Sigmoid colon (tissue), 7 donors: ENCODE measurements at places on chromosomes 2 and 18. TPM values are rescaled to one million over a fixed set of nuclear protein-coding genes. Genes with fewer than 3 reads are reported as not detected.

DNA sequence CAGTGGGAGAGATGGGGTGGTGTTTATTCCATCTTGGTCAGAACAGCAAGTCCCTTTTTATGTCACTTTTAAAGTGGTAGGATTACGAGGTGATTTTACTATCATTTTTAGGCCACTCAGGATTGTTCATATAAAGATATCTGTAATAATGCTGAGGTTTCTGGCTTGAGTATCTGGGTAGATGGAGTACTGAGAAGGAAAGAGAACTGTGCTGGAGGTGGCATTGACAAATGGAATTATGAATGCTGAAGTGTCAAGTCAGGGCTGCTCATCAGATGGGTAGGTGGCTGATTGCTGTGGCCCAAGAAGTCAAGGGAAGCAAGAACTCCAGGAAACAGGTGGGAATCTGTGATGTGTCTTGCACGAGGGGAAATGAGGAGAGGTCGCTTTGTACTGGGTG, 85.3 kb upstream of the MGAT4A start:
- H3K4me1 ChIP-seq = no peaks in the 10 kb centered on the region
- H3K4me3 ChIP-seq = no peak overlapping the region
- H3K36me3 ChIP-seq = no peaks in the 10 kb centered on the region
- no peak overlapping the region for H3K27ac ChIP-seq

GRCh38 chr2:173019755-173020154, 55.9 kb upstream of the MAP3K20 start:
- no peak for DNase-seq
- H3K27ac ChIP-seq = no peak overlapping the region
- H3K36me3 ChIP-seq = no peaks in the 10 kb centered on the region
- no peak overlapping the region for H3K4me3 ChIP-seq
- H3K4me1 ChIP-seq = no peaks in the 10 kb centered on the region

DNA sequence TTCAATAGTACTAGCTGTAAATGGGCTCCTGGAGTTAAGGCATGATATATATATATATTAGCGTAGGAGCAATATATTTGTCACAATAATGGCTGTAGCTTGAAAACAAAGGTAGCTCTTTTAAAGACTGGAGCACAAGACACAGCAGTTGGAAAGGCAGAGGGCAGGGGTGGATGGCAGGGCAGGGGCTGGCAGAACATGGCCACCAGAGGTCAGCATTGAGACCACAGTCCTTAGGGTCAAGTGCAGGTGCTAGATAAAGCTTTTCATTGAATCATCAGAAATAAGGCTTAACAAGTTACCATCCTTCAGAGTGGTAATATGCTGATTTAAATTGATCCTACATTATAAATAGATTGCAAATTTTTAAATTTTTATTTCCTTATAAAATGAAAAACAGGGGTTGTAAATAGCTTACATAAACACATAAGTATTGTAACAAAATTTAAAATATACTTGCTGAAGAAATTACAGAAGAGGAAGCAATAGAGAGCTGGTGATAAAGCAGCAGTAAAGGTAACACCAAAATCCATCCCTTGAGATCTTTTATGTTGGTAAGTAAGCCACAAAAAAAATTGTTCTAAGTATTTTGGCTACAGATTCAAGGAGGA, 161.2 kb upstream of the PIEZO2 start:
- H3K4me3 ChIP-seq = no peak overlapping the region
- H3K4me1 ChIP-seq = no peaks in the 10 kb centered on the region
- H3K27me3 ChIP-seq = no peaks in the 10 kb centered on the region
- no peak overlapping the region for H3K27ac ChIP-seq
- no peak for DNase-seq

GRCh38 chr2:67318993-67319481, 78.1 kb upstream of the ETAA1 start:
- no peak for DNase-seq
- H3K4me1 ChIP-seq = peaks cover 58% of the 10 kb centered on the region
- no peaks in the 10 kb centered on the region for H3K27me3 ChIP-seq
- H3K36me3 ChIP-seq = no peaks in the 10 kb centered on the region
- H3K4me3 ChIP-seq = no peak overlapping the region

DNA sequence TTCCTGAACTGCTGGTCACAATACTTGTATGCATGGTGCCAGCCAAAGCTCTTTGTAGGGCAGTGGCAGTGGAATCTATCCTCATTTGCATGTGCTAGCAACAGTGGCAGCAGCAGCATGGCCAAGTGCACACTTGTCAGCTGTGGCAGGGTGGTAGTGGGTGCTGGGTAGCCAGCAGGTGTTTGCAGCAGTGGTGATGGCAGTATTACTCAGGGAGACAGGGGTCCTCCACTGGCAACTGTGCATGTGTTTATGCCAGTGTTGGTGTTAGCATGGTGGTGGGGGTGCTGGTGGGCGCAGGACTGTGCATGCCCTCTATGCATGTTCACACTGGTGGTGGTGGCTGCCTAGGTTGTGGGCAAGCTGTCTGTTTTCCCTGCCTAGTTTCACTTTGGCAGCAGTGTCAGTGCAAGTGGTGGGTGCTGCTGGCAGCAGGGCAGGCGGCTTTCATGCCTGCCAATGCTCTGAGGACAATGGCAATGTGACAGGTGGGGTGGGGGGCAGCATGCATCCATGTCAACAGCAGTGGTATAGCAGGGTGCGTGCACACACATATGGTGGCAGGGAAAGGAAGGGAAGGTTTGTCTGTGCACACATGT, 41.2 kb downstream of the GALNT13 start:
- H3K27me3 ChIP-seq = no peaks in the 10 kb centered on the region
- no peaks in the 10 kb centered on the region for H3K36me3 ChIP-seq
- H3K4me3 ChIP-seq = no peak overlapping the region
- no peak for DNase-seq
- no peaks in the 10 kb centered on the region for H3K4me1 ChIP-seq

SERPINB10 gene
- not detected for polyA plus RNA-seq

DNA sequence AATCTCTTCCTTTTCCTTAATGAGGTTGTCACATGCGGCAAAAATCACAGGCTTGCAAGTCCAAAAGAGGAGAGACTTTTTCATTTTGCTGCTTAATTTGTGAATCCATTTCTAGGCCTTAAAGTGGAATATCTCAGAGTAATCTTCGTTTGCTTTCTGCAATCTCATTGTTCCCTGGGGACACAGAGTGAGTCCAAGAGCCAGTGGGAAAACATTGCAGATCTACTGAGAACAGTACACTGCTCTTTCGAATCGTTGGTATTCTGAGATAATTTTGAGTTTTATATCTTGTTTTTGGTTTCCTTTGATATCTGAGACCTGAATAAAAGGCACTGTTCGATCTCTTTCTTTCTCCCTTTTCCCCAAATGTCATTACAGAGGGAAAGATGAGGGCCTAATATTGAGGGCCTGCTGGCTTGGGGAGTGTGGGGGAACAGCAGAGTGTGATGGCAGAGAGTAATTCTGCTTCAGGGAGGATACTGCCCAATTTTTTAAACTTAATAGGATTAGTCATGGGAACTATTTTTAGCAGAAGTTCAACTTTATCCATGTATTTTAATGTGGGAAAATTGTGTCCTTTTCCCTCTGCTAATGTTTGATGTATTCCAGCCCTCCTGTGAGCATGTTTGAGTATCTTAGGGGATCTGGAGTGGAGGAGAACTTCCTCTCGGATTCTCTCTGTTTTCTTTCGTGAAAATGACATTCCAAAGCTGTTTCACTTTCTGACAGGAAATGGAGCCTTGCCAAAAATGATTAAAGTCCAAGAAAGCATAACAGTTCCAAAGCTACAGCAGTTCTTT, 418.2 kb upstream of the ZEB2 start:
- no peaks in the 10 kb centered on the region for H3K36me3 ChIP-seq
- H3K4me3 ChIP-seq = no peak overlapping the region
- no peak for DNase-seq

GRCh38 chr2:215793747-215794595, 219.4 kb downstream of the MREG start:
- H3K36me3 ChIP-seq = no peaks in the 10 kb centered on the region
- no peak overlapping the region for H3K4me3 ChIP-seq
- H3K27me3 ChIP-seq = no peaks in the 10 kb centered on the region
- H3K4me1 ChIP-seq = peaks cover 20% of the 10 kb centered on the region

SERPINB2 gene
- polyA plus RNA-seq = 1.4 TPM

DNA sequence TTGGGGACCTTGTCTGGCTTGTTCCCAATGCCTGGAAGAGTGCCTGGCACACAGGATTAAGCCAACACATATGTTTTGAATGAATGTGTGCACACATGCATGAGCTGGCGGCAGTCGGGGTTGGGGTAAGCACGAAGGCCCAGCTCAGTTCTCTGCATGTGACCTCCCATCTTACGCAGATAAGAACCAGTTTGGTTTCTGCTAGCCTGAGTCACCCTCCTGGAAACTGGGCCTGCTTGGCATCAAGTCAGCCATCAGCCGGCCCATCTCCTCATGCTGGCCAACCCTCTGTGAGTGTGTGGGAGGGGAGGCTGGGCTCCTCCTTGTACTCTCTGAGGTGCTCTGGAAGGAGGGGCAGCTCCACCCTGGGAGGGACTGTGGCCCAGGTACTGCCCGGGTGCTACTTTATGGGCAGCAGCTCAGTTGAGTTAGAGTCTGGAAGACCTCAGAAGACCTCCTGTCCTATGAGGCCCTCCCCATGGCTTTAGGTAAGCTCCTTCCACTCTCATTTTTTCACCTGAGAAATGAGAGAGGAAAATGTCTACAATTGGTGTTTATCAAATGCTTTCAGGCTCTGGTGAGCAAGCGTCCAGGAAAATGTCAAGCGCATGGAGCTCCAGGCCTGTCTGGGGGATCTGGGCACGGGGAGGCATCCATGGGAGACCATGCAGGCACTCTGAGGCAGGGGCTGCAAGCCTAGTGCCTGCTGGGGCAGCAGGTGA, 9.7 kb upstream of the IL1RN start:
- no peak overlapping the region for H3K4me3 ChIP-seq
- H3K4me1 ChIP-seq = no peaks in the 10 kb centered on the region
- H3K27me3 ChIP-seq = no peaks in the 10 kb centered on the region
- no peak for DNase-seq

PRSS56 gene
- not detected for polyA plus RNA-seq

GRCh38 chr2:194383401-194383800, 1273.6 kb upstream of the SLC39A10 start:
- H3K27me3 ChIP-seq = no peaks in the 10 kb centered on the region
- no peak for DNase-seq
- no peaks in the 10 kb centered on the region for H3K36me3 ChIP-seq
- no peak overlapping the region for H3K27ac ChIP-seq
- H3K4me1 ChIP-seq = no peaks in the 10 kb centered on the region

DNA sequence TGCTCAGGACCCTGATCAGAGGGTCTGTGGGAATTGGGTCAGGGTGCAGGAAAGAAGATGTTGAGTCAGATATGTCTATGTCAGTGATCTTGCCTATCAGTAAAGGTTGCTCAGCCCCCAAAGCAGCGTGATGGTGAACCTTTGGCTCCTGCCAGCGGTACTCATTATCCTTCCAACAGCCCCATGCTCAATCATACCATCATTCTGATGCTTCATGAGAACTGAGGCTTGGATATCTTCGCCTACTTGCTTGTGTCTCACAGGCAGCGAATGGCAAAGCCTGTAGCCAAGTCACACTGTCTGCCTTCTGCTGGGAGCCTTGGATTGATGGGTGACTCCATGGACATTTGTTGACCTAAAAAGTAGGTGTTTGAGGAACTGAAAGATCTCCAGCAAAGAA, 19.0 kb upstream of the TMEM214 start:
- no peak overlapping the region for H3K27ac ChIP-seq
- DNase-seq = no peak
- H3K4me3 ChIP-seq = no peak overlapping the region
- no peaks in the 10 kb centered on the region for H3K27me3 ChIP-seq
- peaks cover 15% of the 10 kb centered on the region for H3K4me1 ChIP-seq
- no peaks in the 10 kb centered on the region for H3K36me3 ChIP-seq

DNA sequence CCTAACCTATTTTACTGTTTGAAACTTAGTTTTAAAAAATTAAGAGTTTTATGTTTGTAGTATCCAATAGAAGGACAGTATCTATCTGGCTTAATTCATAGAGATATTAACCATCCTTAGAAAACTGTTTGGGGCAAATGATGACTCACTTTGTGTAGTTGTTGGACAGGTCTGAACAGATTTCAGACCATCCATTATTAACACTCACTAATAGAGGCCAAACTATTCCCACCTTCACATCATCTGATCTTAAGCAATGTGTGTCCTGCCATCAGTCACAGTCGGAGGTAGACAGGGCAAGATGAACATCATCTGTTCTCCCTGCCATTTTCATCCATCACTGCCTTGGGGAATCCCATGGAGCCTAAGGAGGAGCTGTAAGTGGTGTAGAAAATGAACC, 164.6 kb upstream of the DCC start:
- no peaks in the 10 kb centered on the region for H3K27me3 ChIP-seq
- no peak for DNase-seq
- no peaks in the 10 kb centered on the region for H3K4me1 ChIP-seq

- H3K27ac ChIP-seq = no peak overlapping the region
- no peak overlapping the region for H3K4me3 ChIP-seq
- H3K4me1 ChIP-seq = peaks cover 43% of the 10 kb centered on the region
- H3K36me3 ChIP-seq = no peaks in the 10 kb centered on the region
- H3K27me3 ChIP-seq = no peaks in the 10 kb centered on the region
These were observed 31.5 kb downstream of the ATP8B1 start for GRCh38 chr18:57771626-57772025.

SNRPD1 gene
- polyA plus RNA-seq = 34.1 TPM

- no peaks in the 10 kb centered on the region for H3K36me3 ChIP-seq
- no peaks in the 10 kb centered on the region for H3K27me3 ChIP-seq
- H3K27ac ChIP-seq = no peak overlapping the region
- H3K4me3 ChIP-seq = no peak overlapping the region
- H3K4me1 ChIP-seq = no peaks in the 10 kb centered on the region
- no peak for DNase-seq
These were observed 40.2 kb upstream of the BMPR2 start for GRCh38 chr2:202335791-202336467.

DNA sequence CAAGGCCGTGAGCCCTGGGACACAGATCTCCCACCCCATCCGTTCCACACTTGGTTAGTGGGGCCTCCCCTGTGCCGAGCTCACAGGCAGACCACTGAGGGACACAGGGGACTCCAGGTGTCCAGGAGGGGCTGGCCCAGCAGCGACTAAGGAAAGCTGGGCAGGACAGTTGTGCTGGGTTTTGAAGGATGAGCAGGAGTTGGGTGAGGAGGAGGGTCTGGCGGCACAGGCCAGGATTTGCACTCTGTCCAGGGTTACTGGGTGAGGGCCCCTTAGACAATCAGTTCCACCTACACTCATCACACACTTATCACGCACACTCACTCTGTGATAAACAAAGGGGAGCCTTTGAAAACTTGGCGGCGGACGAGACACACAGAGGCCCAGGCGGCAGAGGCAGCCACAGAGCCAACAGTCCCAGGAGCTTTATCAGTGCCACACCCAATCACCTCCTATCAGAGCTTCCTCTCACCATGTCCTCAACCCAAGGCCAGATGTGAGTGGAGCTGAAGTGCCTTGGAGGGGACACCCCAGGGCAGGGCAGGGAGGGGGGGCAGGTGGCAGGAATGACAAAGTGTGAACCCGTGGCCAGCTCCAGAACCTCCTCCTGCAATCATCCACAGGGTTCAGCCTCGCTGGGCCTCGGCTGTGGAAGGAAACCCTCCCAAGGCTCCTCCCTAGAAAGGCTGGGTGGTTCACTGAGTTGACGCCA, 26.6 kb downstream of the BIN1 start:
- H3K27ac ChIP-seq = no peak overlapping the region
- H3K4me1 ChIP-seq = peaks cover 38% of the 10 kb centered on the region
- H3K27me3 ChIP-seq = no peaks in the 10 kb centered on the region
- H3K36me3 ChIP-seq = no peaks in the 10 kb centered on the region
- DNase-seq = no peak
- H3K4me3 ChIP-seq = no peak overlapping the region
